ENCODE measurements at places on chromosomes 6 and 20.
A peak's percentile ranks its signal among the peaks of the same experiment; 100 is the strongest.

DNA sequence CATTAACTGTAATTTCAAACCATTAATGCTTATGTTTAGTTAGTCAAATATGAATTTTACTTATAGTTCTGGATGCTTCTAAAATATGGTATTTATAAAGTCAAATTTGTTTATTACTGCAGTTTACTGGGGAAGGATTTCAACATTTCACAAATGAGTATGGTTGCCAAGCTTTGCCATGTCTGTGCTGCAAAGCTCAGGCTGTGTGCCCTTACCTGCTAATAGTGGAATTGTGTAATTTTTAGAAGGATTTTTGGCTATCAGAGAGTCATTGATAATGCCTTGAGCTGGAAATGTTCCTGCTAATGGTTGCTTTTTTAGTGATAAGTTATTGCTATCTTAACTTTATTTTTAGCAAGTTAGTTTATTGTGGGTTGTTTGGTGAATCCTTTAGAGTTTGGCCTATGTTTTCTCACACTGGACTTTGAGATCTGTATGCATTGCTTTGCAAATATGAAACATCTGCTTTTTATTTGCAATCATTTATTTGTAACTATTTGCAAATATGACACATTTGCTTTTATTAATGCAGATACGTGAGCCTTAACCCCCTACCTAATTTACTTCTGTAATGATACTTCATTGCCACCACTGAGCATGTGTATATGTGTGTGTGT, 105.8 kb downstream of the CD109 start:
- H3K4me3 ChIP-seq = no peak overlapping the region
- H3K27me3 ChIP-seq = no peaks in the 10 kb centered on the region
- DNase-seq = no peak

DNA sequence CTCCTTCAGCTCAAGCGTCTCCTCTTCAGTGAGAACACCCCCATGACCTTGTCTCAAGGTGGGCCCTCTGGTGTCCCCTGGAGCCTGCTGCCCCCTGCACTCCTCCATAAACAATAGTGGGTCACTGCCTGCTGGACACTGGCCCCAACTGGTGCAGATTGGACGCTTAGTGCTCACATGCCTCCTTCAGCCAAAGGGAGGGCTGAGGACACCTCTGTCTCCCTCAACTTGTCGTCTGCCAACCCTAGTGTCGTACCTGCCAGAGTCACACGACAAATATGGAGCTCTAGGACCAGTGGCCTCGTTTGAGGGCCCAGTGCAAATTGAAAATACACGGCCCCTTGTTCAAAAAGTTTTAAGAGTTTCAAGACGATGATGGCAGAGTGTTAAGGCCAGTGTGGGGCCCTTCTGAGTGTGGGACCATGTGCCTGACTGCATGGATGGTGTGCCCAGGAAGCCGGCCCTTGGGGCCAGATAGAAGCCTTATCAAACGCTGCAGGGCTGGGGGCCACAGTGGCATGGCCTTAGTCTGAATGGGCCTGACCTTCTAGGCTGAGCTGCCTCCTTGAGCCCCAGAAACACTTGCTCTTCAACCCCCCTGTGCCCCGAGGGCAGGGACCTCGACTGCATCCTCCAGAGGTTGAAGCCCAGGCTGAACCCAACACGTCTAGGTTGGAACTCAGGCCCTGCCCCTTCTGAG, 20.1 kb downstream of the APCDD1L start:
- DNase-seq = no peak
- H3K4me3 ChIP-seq = no peak overlapping the region
- no peaks in the 10 kb centered on the region for H3K27me3 ChIP-seq
- H3K27ac ChIP-seq = no peak overlapping the region
- H3K4me1 ChIP-seq = no peaks in the 10 kb centered on the region
- H3K36me3 ChIP-seq = no peaks in the 10 kb centered on the region

GRCh38 chr20:32208499-32209154, 947 bp downstream of the POFUT1 start:
- H3K27me3 ChIP-seq = no peaks in the 10 kb centered on the region
- peaks cover 35% of the 10 kb centered on the region for H3K36me3 ChIP-seq
- H3K27ac ChIP-seq = peak overlapping the region; percentile 92
- DNase-seq = no peak
- H3K4me1 ChIP-seq = peaks cover 36% of the 10 kb centered on the region

DNA sequence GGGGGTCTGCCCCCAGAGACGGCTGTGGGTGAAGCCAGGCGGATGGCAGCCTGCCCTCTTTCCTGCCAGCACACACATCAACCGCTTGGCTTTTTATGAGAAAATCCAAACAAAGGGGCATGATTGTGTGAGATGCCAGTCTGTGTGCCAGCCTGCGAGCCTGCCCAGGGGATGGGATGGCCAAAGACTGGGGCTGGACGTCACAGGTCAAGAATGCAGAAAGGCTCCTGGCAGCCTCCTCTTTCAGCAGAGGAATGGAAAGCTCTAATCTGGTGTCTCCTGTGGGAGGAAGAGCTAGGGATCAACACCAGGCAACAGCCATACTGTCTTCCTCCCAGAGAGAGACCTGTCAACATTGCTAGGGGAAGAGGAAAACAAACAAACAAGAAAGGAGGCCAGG, 15.8 kb downstream of the TUBB2B start:
- H3K27ac ChIP-seq = no peak overlapping the region
- no peaks in the 10 kb centered on the region for H3K36me3 ChIP-seq
- H3K4me1 ChIP-seq = no peaks in the 10 kb centered on the region

DNA sequence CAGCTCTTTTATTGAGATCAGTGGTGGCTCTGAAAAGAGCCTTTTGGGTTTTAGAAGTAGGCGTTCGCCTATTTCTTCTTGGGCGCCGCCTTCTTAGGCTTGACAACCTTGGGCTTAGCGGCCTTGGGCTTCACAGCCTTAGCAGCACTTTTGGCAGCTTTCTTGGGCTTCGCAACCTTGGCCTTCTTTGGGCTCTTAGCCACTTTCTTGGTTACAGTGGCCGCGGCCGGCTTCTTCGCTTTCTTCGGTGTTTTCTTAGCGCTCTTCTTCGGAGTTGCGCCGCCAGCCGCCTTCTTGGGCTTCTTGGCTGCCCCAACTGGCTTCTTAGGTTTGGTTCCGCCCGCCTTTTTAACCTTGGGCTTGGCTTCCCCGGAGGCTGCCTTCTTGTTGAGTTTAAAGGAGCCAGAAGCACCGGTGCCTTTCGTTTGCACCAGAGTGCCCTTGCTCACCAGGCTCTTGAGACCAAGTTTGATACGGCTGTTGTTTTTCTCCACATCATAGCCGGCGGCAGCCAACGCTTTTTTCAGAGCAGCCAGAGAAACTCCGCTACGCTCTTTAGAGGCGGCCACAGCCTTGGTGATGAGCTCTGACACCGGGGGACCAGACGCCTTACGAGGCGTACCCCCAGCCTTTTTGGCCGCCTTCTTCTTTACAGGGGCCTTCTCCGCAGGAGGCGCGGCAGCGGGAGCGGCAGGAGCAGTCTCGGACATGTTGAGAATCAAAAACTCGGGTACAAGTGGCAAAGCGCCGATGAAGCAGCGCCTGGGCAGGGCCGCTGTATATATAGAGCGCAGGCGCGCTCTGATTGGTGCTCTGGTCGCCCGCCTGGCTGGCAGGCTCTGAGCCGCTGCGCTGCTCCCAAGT, 31.3 kb upstream of the HFE start:
- H3K27ac ChIP-seq = peak overlapping the region; percentile 92
- DNase-seq = peak; percentile 94
- no peaks in the 10 kb centered on the region for H3K27me3 ChIP-seq
- H3K36me3 ChIP-seq = no peaks in the 10 kb centered on the region
- H3K4me1 ChIP-seq = no peaks in the 10 kb centered on the region

DNA sequence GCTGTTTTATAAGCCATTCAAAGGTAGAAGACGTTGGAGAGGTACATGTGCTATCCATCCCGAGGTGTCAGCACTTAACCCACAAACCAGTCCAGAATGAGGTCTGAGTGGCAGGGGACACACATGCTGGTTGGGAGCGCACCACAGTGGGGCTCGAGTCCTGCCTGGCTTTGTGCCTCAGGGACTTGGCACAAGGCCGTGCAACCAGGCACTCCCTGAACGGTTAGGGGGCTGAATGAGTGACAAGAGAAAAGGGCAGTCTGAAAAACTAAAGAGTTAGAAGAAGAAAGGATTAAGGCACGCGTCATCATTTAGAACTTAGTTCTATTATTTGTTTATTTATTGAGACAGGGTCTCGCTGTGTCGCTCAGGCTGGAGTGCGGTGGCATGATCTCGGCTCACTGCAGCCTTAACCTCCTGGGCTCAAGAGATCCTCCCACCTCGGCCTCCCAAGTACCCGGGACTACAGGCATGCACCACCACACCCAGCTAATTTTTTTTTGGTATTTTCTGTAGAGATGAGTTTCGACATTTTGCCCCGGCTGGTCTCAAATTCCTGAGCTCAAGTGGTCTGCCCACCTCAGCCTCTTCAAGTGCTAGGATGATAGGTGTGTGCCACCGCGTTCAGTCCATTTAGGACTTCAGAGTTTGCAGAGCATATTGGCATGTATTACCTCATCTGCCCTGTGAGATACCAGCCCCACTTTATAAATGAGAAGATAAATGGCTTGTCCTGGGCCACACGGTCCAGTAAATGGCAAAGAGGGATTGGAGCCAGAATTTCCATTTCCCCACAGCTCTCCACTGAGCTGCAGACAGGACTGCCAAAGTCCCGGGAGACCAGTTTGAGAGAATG, 47.4 kb upstream of the IRF4 start:
- H3K36me3 ChIP-seq = peaks cover 26% of the 10 kb centered on the region
- H3K27me3 ChIP-seq = no peaks in the 10 kb centered on the region
- H3K27ac ChIP-seq = no peak overlapping the region
- DNase-seq = no peak
- no peak overlapping the region for H3K4me3 ChIP-seq
- H3K4me1 ChIP-seq = no peaks in the 10 kb centered on the region

GRCh38 chr20:32494483-32495216, 90.5 kb downstream of the NOL4L start:
- H3K27ac ChIP-seq = no peak overlapping the region
- no peak for DNase-seq
- no peak overlapping the region for H3K4me3 ChIP-seq
- no peaks in the 10 kb centered on the region for H3K27me3 ChIP-seq

- no peaks in the 10 kb centered on the region for H3K27me3 ChIP-seq
- no peaks in the 10 kb centered on the region for H3K4me1 ChIP-seq
- no peaks in the 10 kb centered on the region for H3K36me3 ChIP-seq
- DNase-seq = no peak
- H3K4me3 ChIP-seq = no peak overlapping the region
Measured at GRCh38 chr6:5540370-5540769, 279.1 kb downstream of the FARS2 start.

GRCh38 chr6:134034961-134035822, 17.2 kb downstream of the SLC2A12 start:
- H3K36me3 ChIP-seq = no peaks in the 10 kb centered on the region
- H3K27ac ChIP-seq = peak overlapping the region; percentile 58
- H3K27me3 ChIP-seq = no peaks in the 10 kb centered on the region
- H3K4me1 ChIP-seq = peaks cover 37% of the 10 kb centered on the region

DNA sequence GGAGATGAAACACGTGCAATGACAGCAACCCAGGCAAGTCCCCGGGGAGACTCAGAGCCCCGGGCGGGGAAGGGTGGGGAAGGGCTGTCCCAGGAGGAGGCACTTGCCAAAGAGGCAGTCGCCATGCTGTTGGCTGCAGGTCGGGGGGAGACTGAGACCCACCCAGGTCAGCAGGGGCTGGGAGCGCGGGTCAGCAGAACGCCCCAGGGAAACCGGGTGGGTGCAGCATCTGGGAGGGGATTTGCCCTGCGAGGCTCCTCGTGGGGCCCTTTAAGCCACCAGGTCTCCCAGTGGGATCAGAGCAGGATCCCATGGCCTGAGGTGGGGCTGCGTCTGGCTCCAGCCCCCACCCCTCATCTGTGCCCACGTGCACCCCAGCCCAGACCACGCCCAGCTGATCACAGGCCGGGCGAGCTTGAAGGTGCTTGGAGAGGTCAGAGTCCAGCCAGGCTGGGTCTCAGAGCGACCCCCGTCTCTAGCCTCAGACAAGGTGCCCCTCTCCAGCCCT, 65.5 kb downstream of the YTHDF1 start:
- H3K4me1 ChIP-seq = peaks cover 6% of the 10 kb centered on the region
- no peaks in the 10 kb centered on the region for H3K27me3 ChIP-seq
- no peak overlapping the region for H3K27ac ChIP-seq
- DNase-seq = no peak

Measured in stomach (tissue), 19 donors.